ENCODE measurements at places on chromosomes 4 and X.

- no peak for DNase-seq
Observed at GRCh38 chr4:66169341-66169740, 499.1 kb upstream of the EPHA5 start.

DNA sequence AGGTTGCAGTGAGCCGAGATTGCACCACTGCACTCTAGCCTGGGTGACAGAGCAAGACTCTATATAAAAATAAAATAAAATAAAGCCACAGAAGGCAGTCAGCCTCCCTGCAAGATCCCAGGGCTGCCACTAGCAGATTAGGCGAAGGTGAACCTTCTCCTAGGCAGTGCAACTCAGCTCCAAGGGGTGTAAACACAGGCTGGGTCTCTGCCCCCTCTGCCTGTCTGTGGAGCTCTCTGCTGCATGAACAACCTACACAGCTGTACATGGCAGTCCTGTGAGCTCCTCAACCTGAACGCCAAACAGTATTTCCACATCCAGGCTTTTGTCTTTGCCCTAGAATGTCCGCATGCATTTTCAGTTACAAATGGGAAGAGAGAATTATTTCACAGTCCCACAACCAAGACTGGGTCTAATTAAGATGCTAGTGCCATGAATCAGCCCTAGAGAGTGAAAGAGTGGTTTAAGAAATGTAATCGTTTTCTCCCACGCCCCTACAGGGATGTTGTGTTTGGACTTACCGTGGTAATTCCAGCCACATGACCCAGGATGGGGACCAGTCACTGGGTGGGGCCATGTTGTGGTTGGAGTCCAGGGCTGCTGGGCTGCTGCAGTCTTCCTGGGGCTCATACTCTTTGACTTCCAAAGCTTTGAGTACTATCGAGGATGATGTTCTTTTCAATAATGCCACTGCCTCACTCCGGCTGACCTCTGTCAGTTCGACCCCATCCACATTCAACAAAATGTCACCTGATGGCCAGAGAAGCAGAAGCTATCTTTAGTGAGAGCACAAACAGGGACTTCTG is 99.0 kb downstream of the FIP1L1 start:
- DNase-seq = no peak

DNA sequence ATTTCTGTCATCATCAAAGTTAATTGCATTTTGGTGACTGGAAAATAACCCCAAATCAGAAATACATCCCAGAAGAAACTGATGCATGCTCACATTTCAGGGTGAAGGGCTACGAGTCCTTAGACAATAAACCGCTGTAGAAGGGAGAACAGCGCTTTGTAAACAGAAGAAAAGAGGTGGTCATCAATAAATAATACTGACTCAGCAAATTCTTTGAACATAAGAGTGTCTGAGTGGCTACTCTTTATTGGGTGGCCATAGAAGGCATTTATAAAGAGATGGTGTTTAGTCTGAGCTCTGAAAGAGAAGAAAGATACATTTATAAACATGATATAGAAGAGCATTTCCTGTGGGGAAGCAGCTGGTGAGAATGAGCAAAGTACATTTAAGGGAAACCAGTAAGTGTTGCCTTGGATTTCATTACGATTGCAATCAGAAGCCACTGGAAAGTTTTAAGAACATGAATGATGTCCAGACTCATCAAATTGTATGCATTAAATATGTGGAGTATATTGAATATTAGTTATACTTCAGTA is 246.9 kb upstream of the GIMD1 start:
- DNase-seq = no peak

- no peak for DNase-seq
Observed at GRCh38 chr4:99754756-99755155, 61.9 kb upstream of the DAPP1 start.

GRCh38 chr4:110175634-110176033 is 22.8 kb downstream of the ELOVL6 start:
- no peak for DNase-seq

DNA sequence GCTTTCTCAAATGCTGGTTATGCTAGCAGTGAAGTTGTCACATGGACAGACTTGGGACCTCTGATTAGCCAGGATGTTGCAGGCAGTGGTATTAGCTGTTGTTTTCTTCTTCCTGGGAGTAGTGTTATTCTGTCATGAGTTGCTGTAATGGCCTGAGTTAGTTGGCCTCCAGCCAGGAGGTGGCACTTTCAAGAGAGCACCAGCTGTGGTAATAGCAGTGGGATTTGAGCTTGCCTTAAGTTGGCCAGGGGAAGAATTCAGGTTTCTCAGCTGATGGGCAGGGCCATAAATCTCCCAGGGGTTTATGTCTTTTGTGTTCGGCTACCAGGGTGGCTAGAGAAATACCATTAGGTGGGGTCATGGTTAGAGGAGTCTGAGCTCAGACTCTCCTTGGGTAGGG is 132.6 kb downstream of the GLUD2 start:
- no peak for DNase-seq

- DNase-seq = no peak
Observed at GRCh38 chrX:103431316-103431715, 55.0 kb downstream of the BEX3 start.

- no peak for DNase-seq
Observed at GRCh38 chrX:38768079-38768478, 33.2 kb upstream of the MID1IP1 start.

GRCh38 chr4:7703688-7704087 is 236.0 kb downstream of the AFAP1 start:
- DNase-seq = no peak

DNA sequence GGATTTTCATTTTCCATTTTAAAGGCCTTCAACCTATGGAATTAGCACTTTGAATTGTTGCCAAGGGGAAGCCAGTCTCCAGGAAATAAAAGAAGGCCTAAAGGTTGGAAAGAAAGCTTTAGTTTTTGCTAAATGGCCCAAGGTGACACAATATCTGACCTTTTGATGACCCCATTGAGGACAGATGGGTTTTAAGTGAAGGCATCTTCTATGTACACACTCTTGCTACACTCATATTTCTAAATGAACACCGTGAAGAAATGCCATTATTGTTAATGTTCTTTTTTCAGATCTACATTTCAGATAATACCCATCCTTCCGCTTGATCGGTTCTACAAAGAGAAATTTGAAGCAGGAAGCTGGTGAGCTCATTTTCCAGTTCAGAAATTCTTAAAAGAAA is 162.8 kb upstream of the POU3F4 start:
- DNase-seq = no peak

GRCh38 chr4:80963051-80963450 is 67.5 kb upstream of the BMP3 start:
- DNase-seq = no peak

DNA sequence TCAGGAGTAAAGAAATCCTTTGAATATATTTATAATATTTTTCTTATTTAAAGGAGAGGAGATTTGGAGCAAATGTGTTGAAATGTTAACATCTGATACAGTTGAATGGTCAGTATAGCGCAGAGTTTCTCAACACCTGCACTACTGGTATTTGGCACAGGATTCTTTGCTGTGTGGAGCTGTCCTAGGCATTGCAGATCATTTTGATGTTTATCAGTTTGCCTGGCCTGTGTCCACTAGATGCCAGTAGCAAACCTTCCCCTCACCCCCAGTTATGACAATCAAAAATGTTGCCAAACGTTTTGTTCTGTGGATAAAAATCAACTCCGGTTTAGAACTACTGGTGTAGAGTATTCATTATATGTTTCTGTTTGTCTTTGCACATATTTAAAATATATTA is 765.3 kb upstream of the SLIT2 start:
- DNase-seq = no peak

- DNase-seq = no peak
Observed at GRCh38 chr4:175443547-175443946, 368.5 kb downstream of the GPM6A start.

- peak; percentile 39 for DNase-seq
Observed at GRCh38 chr4:76689145-76689817, 208.7 kb downstream of the SOWAHB start.

DNA sequence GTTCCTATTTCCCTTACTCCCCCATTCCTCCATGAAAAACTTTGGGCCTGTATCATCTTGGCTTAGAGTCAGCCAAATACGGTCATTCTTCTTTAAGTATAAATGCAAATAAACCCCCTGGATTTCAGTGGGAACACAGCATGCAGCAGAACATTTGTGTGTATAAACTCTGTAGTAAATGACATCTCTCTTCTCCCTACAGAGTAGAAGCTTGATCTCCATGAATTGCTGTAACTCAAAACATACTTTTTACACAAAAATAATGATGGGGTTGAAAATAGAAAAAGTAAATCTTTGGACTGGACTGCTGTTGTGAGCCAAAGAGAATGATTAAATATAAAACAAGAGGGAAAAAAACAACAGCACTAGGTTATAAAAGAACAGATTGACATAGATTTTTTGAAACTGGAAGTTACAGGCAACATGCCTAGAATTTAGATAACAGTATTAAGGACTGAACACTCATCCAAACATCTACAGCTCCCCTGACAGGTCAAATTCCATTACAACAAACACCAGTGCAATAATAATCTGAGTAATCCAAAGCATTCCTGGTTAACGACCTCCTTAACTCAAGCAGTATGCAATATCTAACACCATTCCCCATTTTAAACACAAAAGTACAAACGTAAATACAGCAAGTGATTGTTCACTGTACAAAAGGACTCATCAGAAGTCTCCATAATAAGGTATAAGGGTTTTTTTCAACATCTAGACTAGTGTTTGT is 30.7 kb downstream of the TSPAN5 start:
- DNase-seq = no peak

GRCh38 chr4:48024522-48024921 is 8.0 kb downstream of the NIPAL1 start:
- no peak for DNase-seq
